ENCODE measurements at places on chromosomes 4 and X.

GRCh38 chr4:120990246-120990645 is 67.7 kb upstream of the PRDM5 start:
- DNase-seq = no peak

DNA sequence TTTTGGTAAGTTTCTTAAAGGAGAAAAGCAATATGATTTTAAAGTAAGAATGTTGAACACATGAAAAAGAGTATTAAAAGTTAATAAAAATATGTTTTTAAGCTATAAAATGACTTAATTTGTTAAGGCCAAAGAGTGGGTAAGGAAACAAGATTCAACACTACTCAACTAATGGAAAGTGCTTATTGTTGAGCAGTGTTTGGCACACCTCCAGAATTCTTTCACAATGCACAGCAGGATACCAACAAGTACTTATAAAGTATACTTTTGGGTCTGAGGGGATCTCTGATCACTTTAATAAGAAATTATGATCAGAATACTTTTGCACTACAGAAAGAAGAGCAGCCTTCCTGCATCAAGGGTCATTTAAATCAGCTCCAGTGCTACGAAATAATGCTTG is 5.9 kb downstream of the LAMP2 start:
- DNase-seq = peak; percentile 3

GRCh38 chrX:147838465-147839131 is 73.1 kb upstream of the FMR1 start:
- DNase-seq = no peak

- no peak for DNase-seq
Observed at GRCh38 chr4:86497131-86497530, 97.0 kb upstream of the PTPN13 start.

- DNase-seq = no peak
Observed at GRCh38 chr4:6059375-6059805, 41.2 kb upstream of the C4orf50 start.

- DNase-seq = peak; percentile 98
Observed at GRCh38 chr4:126630230-126630629, 1002.5 kb upstream of the INTU start.

- DNase-seq = peak; percentile 56
Observed at GRCh38 chr4:3791910-3792542, 25.8 kb downstream of the ADRA2C start.

- peak; percentile 28 for DNase-seq
Observed at GRCh38 chr4:153634738-153635353, 49.2 kb upstream of the TLR2 start.

DNA sequence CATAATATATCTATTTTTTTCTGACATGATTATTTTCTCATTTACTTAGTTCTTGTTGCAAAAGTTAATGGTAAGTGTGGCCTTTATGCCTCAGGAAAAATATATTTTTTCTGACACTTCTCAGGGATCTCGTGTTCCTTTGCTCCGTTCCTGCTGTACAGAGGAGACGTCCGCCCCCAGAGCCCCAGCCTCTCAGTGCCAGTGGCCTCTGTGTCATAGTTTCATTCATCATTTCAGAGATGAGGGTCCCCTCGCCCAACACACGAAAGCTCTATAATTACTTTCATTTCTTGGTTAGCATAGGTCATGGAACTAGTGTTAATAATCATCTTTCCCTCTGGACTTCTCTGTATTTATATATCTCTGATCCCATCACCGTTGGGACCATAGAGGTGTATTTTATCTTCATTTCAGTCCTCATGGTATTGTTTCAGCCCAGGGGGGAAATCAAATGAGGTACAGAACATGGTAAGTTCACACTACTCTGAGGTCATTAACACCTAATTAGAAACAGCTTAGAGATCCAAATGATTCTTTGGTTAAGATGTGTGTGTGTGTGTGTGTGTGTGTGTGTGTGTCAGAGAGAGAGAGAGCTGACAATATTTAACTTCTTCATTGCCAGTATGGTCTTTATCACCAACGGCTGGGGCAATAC is 631.1 kb upstream of the TENM3 start:
- no peak for DNase-seq

DNA sequence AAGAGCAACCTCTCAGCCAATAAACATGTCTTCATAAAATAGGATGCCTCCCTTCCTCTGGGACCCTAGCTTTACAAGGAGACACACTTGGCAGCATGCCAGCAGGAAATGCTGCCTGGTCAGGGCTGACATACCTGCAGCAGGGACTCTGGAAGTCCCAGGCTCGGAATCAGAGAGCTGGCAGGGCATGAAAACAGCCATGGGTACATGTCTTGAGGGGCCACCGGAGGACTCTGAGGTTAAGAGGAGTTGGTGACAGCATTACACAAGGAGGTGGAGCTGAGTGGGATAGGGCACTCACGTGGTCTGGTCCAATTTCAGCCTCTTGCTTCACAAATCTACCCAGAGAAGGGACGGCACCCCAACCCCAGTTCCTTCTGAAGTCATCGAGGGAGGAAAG is 15.7 kb downstream of the MSX1 start:
- no peak for DNase-seq

- no peak for DNase-seq
Observed at GRCh38 chr4:2182994-2183393, 58.9 kb downstream of the HAUS3 start.

DNA sequence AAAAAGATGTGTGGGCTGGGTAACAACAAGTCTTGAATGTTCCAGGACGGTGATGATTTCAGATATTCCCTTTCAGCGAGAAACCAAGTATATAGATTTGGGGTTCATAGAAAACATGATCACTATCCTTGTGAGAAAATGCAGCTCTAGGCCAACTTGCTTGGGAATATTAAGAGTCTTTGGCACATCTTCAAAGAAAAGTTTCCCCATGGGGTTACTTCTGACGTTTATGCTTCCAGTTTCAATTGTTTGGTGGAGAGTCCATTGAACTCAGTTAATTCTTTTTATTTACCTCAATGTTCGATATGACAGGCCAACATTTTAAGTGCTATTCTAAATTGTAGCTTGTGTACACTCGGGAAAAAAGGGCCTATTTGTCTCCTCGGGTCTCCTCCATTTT is 126.7 kb downstream of the NHS start:
- no peak for DNase-seq

DNA sequence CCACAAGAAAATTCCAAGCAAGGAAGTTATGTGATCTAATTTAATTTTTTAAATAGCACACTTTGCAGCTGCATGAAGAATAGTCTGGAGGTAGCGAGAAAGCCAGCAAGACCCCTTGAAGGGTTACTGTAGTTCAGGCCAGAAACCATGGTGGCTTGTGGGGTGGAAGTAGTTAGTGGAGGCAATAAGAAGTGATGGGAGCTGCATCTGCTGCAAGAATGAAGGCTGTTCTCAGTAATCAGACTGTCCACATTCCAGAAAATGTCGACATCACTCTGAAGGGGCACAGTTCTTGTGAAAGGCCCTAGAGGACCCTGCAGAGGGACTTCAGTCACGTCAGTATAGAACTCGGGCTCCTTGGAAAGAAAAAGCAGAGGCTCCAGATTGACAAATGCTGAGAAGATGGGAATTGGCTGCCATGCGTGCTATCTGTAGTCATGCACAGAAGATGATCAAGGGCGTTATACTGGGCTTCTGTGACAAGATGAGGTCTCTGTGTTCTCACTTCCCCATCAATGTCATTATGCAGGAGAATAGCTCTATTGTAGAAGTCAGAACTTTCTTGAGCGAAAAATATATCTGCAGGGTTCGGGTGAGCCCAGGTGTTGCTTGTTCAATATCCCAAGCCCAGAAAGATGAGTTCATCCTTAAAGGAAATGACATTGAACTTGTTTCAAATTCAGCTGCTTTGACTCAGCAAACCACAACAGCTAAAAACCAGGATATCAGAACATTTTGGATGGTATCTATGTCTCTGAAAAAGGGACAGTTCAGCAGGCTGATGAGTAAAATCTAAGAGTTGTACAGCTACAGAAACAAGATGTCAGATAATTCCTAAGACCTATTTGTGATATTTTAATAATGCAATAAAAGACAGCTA is 254.2 kb downstream of the CBR4 start:
- no peak for DNase-seq

DNA sequence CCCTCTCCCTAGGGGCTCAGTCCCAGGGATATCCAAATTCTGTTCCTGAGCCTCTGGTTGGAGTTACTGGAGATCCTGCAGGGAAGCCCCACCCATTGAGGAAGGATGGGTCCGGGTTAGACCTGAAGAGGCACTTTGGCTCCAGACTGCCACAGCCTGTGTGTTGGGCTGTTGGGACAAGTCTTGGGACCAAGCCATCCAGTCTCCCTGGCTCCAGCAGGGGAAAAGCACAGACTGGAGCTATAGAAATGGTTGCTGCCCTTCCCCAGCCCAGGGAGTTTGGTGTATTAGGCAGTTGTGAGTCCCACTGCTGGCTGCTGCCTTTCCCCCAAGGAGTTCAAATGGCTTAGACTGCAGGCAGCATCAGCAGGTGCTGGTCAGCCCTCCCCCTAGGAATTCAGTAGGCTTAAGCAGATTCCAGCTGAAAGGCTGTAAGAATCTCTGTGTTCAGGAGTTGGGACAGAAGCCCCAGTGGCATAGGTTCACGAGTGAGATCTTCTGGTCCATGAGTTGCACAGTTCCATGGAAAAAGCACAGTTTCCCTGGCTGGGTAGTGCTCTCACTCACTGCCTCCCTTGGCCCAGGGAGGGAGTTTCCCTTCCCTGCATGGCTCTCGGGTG is 344.0 kb upstream of the EPHA5 start:
- no peak for DNase-seq

GRCh38 chrX:40094900-40095582 is 2.7 kb downstream of the BCOR start:
- no peak for DNase-seq

DNA sequence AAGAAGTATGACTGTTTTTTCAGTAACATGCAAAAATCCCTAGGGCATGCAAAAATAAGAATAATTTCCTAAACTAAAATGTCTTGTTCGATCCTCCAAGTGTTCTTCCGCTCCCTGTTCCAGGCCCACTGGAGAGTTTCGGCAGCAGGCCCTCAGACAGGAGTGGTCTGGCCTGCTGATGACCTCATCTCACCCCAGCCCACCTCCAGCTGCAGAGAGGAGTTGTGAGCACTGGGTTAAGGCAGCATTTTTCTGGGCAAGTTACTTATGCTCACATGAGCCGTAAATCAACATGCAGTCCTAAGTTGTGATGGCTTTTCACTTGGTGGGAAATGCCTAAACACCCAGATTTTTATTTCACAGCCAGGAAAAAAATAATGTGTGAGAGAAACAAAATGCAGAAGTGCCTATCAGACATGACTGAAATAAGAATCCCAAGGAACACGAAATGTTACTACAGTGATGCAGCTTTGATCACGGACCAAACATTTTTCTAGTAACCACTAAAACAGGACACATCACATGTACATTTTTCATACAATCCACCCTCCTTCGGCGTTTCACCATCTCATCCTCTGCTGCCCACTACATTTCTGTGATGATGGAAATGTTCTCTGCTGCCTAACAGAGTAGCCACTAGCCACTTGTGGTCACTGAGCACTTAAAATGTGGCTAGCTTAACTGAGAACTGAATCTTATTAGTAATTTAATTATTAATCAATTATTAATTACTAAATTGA is 153.3 kb upstream of the TBL1X start:
- no peak for DNase-seq

DNA sequence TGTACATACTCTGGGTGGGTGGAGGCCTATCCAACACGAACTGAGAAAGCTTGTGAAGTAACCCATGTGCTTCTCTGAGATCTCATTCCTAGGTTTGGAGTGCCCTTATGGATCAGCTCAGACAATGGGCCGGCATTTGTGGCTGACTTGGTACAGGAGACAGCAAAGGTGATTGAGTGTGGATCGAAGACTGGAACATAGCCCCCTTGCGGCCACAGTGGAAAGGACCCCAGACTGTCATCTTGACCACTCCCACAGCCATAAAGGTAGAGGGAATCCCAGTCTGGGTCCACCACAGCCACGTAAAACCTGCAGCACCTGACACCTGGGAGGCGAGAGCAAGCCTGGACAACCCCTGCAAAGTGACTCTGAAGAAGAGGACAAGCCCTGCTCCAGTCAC is 598.0 kb upstream of the AADAT start:
- DNase-seq = no peak

- DNase-seq = no peak
Observed at GRCh38 chr4:184921456-184921855, 95.7 kb upstream of the ACSL1 start.

DNA sequence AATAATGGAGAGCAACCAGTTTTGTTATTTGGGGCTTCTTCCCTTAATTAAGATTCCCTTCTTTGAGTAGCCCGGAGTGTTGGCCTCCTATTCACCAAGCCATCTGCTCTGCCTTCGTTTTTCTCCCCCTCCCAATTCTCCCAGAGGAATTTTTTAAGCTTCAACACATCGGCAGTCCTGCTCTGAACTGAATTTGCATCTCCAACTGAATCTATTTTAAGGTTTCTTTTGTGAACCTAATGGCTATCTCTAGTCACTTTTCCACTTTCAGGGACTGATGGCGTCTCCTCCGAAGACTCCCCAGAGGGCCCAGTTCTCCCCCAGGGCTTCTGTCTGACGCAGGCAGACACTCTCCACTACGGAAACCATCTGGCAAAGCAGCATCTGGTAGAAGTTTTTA is 280.2 kb downstream of the ADGRA3 start:
- DNase-seq = no peak

DNA sequence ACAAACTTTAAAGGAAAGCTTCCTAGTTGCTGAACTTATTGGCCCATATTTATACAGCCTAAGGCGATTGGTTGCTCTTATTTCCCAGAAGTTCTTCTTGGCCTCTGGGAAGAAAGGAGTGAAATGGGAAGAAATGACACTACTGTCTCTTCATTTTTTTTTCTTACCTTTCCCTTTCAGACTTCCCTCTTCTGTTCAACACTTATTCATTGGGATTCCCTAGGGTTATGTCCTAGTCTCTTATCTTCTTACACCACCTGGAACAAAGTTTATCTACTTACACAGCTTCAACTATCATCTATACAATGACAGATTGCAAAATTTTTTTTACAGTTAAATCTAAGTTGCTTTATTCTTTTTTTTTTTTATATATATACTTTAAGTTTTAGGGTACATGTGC is 68.0 kb downstream of the SNX12 start:
- DNase-seq = no peak

DNA sequence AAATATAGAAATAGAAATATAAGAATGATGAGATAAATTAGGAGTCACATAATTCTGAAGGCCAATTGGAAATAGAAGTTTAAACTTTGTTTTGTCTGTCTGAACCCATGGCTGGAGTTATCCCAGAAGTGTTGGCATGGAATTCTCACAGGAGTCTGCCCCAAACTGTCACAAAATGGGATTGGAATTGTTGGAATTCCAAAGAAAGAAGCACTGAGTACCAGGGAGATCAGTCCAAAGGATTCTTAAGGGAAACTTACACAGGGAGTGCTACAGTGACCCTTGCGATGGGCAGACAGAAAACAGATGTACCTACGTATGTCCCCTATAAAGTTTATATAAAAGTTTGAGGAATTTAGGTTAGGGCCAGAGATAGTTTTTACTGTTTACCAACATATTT is 1607.7 kb downstream of the ARAP2 start:
- no peak for DNase-seq

- peak; percentile 1 for DNase-seq
Observed at GRCh38 chrX:96449191-96449590, 235.5 kb upstream of the DIAPH2 start.

- DNase-seq = no peak
Observed at GRCh38 chr4:138596896-138597295, 354.7 kb upstream of the SLC7A11 start.
